ENCODE measurements at places on chromosomes 2 and 18. TPM values are rescaled to one million over a fixed set of nuclear protein-coding genes. Genes with fewer than 3 reads are reported as not detected.

- DNase-seq: no peak
Measured at GRCh38 chr18:24552218-24552617, 91.8 kb downstream of the HRH4 start.

Gene PLCL1
- 2.6 TPM for polyA plus RNA-seq

Gene NPC1
- polyA plus RNA-seq: 36.8 TPM

Gene CELF4
- 6.3 TPM for polyA plus RNA-seq

GRCh38 chr2:41495050-41495449 is 552.8 kb upstream of the PKDCC start:
- no peak for DNase-seq

Gene POTEJ
- 6.0 TPM for polyA plus RNA-seq

DNA sequence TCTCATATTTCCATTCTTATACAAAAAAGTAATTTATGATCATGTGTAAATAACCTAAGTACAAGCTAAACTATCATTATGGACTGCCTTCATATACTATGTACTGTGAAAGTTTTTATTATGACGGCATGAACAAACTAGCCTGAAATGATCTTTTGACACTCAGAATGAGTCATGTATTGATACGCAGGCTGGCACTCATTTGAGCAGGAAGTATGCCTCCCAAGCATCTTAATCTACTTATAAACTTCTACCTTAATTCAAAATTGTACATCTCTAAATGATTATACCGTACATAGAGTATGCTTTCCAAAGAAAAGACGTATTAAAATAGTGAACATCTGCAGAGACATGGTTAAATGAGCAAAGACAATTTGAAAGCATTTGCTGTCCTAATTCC is 207.1 kb upstream of the SPOPL start:
- no peak for DNase-seq

All from testis (tissue), 5 donors.